ENCODE measurements at places on chromosomes 16 and 17.

- DNase-seq: peak; percentile 80
Observed at GRCh38 chr17:27315322-27315721, 21.4 kb downstream of the WSB1 start.

DNA sequence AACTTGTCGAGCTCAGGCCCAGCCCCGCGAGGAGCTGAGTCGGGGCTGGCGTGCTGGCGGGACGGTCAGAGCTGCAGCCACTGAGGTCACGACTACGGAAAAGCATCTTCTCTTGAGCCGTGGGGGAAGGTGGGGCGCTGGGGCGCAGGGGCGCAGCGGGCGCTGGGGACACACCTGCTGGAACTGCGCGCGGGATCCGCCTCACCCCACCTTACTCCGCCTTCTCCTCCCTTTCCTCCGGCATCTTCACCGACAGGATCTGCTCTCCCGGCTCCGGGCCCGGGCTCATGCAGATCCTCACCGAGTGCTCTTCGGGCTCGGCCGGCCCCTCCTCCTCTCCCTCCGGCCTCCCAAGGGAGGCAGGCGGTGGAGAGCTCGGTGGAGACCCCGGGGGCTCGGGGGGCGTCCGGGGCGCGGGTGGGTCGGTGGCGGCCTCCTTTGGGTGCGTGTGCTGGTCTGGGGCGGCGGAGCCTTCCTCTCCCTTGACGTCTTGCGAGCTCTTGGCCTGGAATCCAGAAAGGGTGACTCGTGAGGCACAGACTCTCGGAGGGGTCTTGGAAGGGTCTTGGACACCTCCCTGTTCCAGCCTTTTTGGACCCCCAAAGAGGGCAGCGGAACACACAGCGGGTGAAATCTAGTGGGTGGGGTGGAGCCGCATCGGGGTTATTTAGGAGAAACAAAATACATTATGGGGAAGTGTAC, 81.8 kb upstream of the KIFC3 start:
- DNase-seq: no peak

GRCh38 chr16:71780521-71781089, 28.0 kb downstream of the AP1G1 start:
- no peak for DNase-seq

- DNase-seq: no peak
Observed at GRCh38 chr17:43540821-43541674, 5.1 kb downstream of the ETV4 start.

- no peak for DNase-seq
Observed at GRCh38 chr17:5110816-5111215, 862 bp downstream of the ZNF232 start.

GRCh38 chr17:81295676-81296381, 722 bp upstream of the SLC38A10 start:
- peak; percentile 83 for DNase-seq

- no peak for DNase-seq
Observed at GRCh38 chr16:50121721-50122445, 31.2 kb upstream of the TENT4B start.

Data from transverse colon (tissue), 4 donors.